ENCODE measurements at places on chromosomes 5 and 9.

GRCh38 chr5:16536246-16536645 lies 70.6 kb upstream of the ZNF622 start:
- DNase-seq = no peak

DNA sequence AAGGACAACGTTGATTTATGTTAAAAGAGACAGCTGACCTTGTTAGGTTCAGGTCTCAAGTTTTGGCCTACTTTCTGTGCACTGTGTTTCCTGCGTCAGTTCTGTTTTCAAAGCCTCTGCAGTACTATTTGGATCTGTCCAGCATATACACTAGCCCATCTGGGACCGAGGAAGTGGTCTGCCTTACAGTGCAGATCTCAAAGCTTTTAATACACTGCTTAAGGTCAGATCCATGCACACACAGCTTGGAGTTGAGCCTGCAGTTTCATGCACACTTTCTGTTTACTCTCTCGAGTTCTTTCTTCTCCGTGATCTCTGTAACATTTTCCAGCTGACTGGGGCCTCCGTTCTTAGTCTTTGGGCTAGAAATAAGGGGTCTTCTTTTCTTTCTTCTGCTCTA lies 24.1 kb downstream of the CARTPT start:
- no peak for DNase-seq

- no peak for DNase-seq
These were observed 54.0 kb downstream of the PAPPA start for GRCh38 chr9:116207371-116208111.

GRCh38 chr5:124373883-124374282 lies 372.6 kb downstream of the ZNF608 start:
- DNase-seq = no peak

GRCh38 chr5:573976-574375 lies 38.2 kb upstream of the CEP72 start:
- DNase-seq = no peak

DNA sequence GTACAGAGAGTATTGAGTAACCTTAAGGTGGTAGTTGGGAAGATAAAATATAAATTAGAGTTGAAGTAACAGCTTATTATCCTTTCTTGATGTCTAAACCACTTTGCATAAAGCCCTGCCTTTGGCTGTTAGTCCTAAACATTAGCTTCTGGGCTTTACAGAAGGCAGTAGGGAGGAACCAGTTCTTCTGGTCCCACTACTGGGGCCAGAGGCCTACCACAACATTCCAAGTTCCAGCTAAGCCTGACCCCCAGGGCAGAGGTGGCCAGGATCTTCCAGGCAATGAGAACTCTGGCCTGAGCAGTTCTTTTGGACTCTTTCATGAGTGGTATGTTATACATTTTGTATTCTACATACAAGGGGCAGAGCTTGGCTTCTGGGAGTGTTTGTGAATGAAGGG lies 26.1 kb downstream of the DNAI1 start:
- DNase-seq = no peak

DNA sequence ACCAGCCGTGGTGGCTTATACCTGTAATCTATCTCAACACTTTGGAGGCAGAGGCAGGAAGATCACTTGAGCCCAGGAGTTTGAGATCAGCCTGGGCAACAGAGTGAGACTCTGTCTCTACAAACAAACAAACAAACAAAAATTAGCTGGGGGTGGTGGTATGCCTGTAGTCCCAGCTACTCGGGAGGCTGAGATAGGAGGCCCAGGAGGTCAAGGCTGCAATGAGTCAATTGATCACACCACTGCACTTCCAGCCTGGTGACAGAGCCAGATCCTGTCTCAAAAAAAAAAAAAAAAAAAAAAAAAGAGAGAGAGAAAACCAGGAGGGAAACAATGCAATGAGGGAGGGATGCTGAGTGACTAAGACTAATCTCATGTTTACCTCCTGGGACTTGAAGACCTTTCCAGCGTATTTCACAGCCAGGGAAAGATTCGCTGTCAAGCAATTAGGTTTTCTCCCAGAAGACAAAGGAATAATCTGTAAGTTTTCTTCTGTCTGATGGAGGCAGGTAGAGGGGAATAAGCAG lies 51.1 kb upstream of the MIER3 start:
- no peak for DNase-seq

- DNase-seq = peak; percentile 83
These were observed 28.3 kb upstream of the NIPAL4 start for GRCh38 chr5:157431544-157432200.

- no peak for DNase-seq
These were observed 15.2 kb upstream of the PPP1R2B start for GRCh38 chr5:156834916-156835315.

GRCh38 chr5:40033411-40033810 lies 608.6 kb upstream of the DAB2 start:
- no peak for DNase-seq

DNA sequence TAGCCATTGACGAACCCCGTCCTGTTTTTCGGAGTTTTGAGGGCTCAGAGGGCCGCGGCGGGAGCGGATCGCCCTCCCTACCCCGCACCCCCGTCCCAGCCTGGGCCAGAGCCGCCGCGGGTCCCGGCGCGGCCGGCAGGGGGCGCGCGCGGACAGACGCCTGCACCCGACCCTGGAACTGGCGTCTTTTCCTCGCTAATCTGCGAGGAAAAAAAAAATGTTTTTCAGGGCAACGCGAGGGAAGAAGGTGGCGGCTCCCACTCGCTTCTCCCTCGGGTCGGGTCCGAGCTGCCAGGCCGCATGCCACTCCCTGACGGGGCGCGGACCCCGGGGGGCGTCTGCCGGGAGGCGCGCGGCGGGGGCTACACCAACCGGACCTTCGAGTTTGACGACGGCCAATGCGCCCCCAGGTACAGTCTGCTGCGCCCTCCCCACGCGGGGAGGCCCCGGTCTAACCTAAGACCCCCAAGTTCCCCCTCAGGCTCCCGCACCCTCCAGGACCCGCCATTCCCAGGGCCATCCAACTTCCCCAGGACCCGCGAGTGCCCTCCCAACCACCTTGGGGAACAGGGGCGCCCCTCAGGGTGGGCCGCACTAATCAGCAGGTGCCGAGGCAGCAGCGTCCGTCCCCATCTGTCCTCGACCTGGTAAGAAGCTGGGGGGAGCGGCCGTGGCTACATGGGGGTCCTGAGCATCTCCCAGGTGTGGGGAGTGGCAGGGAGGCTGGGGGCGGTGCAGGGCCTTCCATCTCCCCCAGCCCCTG lies at the start of gene KCNT1:
KCNT1 (plus strand) TSS at position 227 of the 763 bp plus-strand sequence; CDS start at position 301, 74 bp downstream.
- peak; percentile 71 for DNase-seq

- DNase-seq = no peak
These were observed 32.2 kb upstream of the NOTCH1 start for GRCh38 chr9:136577941-136578625.

DNA sequence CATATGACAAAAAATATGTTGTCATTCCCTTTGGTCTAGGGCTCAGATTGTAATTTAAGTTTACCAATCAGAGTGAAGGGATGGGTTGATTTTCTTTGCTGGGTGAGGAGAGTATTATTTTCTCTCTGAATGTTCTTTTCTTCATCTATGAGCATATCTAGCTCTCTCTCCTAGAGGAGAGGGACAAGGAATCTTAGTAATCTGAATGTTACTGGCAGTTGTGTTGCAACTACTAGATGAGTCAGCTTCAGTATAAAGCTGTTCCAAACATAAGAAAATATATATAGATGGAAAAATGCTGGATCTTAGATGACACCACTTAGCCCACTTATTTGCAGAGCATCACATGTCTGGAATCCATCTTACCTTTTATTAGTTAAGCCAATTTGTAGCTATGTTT lies 259.3 kb downstream of the TUSC1 start:
- no peak for DNase-seq

DNA sequence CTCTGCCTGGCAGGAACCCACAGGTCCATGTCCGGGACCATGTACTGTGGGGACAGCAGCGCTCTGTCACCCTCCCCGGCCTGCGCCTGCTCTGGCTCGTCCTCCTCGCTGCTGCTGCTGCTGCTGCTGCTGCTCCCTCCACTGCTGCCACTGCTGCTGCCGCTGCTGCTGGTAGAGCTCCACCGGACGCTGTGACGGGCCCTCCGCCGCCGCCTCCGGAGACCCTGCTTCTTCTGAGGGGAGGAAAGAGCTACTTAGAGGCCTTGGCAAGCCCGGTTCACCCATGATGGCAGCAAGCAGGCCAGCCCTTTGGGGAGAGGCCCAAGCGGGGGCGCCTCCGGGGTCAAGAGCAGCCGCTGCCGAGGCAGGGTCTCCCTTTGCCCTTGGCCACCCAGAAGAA lies 10.0 kb upstream of the CARD9 start:
- DNase-seq = no peak

DNA sequence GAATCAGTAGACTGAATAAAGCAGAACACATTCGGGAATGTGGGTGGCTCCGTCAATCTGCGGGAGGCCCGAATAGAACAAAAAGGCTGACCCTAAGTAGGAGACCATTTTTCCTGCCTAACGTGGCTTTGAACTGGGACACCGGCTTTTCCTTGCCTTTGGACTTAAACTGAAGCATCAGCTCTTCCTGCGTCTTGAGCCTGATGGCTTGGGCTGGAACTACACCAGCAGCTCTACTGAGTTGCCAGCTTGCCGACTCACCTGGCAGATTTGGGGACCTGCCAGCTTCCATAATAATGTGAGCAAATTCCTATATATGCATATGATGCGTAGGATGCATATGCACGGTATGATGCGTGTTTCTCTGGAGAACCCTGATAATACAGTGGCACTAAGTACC lies 111.3 kb downstream of the DAPK1 start:
- DNase-seq = no peak

DNA sequence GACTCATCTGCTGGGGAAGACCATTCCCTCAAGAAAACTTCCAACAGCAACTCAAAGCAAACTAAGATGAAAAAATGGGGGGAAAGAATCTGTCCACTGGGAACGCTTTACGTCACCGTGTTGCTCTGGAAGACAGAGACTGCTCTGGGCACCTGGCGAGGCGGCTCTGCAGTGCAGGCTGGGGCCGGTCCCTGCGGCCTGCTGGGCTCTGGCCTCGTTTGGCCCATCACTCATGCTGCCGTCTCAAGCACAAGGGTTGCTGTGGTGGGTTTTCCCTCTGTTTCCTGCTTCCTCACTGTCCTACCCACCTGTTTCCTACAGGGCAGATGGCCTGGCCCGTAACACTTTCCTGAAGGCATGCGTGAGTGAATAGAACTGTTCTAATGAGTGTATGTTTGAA lies 92.9 kb upstream of the OTULINL start:
- DNase-seq = no peak

- DNase-seq = peak; percentile 44
These were observed 19.3 kb upstream of the PIP5K1B start for GRCh38 chr9:68685770-68686169.

- peak; percentile 55 for DNase-seq
These were observed 165.0 kb upstream of the MAP3K1 start for GRCh38 chr5:56650386-56650785.

DNA sequence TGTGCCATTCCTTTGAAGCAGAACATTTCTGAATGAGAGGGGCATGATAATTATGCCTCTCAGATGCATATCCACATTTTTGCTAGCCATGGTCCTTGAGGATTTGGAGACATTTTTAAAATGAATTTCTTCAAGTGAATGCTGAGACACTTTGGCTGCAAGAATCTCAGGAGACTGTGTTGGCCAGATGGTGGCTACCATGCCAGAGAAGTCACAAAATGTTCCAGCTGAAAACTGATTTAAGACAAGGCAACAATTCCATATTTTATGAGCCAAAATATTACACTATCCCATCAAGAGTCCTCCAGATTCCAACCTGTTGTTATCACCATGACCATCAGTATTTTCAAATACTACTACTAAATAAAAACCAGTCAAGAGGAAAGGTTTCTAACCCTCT lies 859.5 kb upstream of the DMAC1 start:
- no peak for DNase-seq

DNA sequence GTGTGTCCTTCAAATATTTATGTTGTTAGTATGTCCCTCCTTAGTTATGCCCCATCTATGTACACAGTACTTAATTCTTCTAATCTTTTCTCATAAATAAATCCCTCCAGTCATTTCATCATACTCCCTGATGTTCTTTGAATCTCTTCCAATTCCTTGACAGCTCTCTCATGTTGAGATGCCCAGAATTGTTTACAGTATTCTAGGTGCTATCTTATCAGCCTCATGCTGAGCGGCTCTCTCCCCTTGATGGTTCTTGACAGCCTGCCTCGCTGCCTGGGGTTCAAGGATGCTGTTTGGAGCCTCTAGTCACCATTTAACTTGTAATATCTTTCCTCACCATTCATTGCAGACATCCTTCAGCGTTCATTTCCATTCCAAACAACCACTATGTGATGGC lies 799.2 kb downstream of the BRINP1 start:
- DNase-seq = no peak

DNA sequence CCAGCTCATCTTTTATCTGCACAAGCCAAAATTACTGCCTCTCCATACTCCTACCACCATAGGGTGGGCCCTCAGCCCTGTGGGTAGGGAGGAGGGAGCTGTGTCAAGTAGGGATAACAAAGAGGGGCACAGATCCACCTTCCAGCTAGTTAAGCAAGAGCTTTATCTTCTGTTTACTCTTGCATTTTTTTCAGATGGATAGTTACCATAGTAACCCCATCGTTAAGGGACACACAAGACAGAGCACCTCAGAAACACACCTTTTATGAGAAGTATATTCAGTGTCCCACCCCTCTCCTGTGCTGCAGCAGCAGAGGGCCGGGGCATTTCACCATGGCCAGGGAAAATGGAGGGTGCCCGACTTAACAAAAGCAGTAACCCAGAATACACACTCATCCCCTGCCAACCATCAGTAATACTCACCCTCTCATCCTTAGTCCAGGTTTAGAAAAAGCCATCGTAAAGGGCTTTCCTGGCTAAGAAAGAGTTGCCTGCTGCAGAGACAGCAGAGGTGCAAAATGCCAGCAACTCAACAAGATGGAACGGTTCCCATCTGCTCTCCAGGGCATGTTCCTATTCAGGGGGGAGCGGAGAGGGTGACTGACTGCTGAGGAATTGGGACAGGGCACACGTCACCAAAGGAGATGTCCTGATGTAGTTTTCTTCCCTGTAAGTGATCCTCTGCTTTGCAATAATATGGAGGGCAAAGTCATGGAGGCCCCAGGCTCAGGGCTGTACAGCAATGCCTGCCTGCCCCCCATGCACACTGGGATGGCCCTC lies 25.1 kb downstream of the MACROH2A1 start:
- DNase-seq = no peak

DNA sequence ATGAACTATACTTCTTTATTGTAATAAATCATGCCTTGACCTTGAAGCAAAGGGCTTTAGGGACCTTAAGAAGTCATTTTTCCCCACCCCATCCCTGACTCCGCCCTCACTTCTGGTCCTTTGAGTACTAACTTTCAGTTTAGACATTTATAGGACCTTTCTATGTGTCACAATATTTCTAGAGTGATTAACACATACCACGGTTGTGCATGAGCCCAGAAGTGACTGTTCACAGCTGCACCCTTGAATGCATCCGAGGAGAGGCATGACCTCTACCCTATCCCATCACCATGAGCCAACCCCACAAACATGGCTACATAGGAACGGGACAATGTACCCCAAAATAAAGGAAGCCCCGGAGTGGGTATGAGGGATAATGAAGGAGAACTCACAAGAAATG lies 160.3 kb downstream of the HSD17B3 start:
- peak; percentile 58 for DNase-seq

All from suppressor macrophage treated with lipopolysaccharide for 1 hour (primary cell).